ENCODE measurements at places on chromosomes 5 and 9.
A peak's percentile ranks its signal among the peaks of the same experiment; 100 is the strongest.

GRCh38 chr9:133842721-133843227 lies 104.6 kb upstream of the SARDH start:
- DNase-seq, result no peak

DNA sequence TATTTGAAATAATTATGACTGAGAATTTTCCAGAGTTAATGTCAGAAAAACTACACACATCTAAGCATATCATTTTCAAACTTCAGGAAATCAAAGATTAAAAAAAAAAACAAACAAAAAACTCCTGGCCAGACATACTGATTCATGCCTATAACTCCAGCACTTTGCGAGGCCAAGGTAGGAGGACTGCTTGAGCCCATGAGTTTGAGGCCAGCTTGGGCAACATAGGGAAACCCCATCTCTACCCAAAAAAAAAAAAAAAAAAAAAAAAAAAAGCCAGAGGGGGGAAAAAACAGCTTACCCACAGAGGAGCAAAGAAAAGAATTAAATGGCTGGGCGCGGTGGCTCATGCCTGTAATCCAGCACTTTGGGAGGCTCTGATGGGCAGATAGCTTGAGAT lies 22.4 kb downstream of the EFCAB9 start:
- no peak for DNase-seq

GRCh38 chr9:79581794-79582193 lies 10.0 kb downstream of the TLE4 start:
- no peak for DNase-seq

GRCh38 chr9:131666774-131667173 lies 73.1 kb downstream of the RAPGEF1 start:
- DNase-seq, result no peak

- DNase-seq, result no peak
Observed at GRCh38 chr5:122545986-122546385, 228.9 kb upstream of the SNX2 start.

DNA sequence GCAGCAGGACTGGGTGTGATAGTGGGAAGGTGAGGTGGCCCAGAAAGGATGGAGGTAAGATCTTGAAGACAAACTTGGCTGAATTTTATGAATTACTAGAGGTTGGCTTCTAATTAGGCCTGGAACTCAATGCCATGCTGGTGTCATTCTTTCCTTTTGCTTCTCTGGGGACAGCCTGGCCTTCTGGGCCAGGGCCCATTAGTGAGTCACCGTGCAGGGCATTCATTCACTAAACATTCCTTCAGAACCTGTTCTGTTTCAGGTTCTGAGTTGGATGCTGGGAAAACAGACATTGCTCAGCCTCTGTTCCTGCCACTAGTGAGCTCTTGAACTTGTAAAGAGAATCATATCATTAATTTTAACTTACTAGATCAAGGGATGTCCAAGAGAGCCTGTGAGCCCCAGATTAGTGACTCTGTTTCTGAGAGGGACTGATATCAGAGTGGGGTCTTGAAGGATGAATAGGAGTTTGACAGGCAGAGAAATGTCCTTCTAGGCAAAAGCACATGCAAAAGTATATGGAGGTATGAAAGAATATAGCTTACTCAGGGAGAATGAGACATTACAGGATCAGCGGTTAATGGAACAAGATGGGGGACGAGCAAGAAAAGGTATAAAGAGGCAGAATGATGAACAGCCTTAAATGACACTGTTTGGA lies 66.5 kb downstream of the LHX2 start:
- peak; percentile 30 for DNase-seq

DNA sequence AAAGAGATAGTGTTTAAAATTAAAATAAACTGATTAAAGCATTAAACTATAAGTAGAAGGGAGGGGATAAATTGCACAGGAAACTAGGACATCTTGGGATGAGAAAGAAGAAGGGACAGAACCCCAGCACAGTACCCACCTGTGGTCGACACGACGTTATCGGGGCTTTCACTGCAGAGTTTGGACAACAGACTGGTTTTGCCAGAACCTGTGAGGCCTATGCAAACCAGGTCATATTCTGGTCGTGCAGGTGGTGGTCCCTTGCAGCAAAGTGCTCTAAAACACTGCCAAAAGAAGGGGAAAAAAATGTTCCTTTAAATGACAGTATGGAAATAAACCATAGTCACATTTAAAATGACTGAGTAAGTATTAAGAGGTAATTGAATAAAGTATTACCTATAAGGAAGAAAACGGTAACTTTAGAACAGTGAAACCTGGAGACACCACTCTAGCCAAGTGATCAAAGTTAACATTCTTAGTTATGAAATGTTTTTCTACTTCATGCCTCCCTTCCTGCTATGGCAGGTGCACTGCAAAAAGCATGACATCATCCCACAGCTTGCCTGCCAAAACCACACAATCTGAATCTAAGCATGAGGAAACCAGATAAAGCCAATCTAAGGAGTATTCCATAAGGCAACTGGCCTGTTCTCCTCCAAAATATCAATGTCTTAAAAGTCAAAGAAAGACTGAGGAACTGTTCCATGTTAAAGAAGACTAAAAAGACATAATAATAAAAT lies 138.6 kb downstream of the ARL15 start:
- no peak for DNase-seq

- DNase-seq, result peak; percentile 31
Observed at GRCh38 chr9:22682961-22683699, 236.5 kb downstream of the DMRTA1 start.

DNA sequence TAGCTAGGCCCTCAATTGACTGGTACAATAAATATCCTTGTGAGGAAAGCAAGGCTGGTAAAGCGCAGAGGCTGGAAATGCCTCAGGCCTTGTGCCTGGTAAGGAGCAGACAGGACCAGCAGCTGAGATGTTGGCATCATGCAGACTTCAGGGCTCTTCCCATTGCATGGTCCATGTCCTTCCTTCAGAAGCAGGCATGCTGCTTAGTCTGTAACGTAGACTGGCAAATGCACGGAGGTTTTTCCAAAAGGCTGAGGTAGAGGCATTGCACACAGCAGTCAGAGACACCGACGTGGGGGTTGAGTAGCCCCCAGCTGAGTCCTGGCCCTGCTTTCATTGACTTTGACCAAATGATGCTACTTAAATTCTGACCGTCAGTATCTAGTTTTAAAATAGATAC lies 87.1 kb downstream of the ADRB2 start:
- no peak for DNase-seq

Data from kidney capillary endothelial cell (primary cell).